Stimulated activated CD8-positive, alpha-beta memory T cell treated with anti-CD3 and anti-CD28 coated beads, Interleukin-15, amount 100 ng/mL, for 48 hours (primary cell): ENCODE measurements at places on chromosomes 6 and 20.

- no peak for DNase-seq
These were observed 29.0 kb upstream of the L3MBTL3 start for GRCh38 chr6:129989396-129989795.

DNA sequence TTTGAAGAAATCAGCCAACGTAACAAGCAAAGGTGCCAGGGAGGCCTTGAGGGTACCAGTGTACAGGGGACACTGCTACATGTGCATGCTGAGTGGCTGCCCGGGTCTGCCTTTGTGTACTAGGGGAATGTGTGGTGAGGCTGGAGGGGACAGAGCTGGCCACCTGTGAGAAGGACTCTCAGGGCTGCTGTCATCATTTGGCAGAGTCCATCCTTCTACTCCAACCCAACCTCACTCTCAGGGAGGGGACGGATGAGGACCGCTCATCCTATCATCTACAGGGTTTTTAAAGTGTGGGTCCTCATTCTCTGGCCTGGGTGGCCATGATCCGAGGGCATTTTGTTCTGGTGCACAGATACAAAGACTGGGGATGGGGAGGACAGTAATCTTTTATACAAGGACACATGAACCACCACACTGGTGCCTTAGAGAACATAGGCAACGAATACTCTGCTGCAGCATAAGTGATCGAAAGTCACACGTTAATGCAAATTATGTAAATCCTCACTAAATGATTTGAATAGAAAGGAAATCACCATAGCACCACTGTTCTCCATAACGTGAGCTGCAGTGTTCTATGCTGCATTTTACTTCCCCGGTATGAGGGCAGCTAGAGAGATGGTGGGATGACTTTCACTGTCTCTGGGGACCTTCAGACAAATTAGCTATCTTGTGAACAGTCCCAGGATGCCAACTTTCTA, 181.4 kb downstream of the GMPR start:
- DNase-seq: no peak

GRCh38 chr20:47353239-47353691, 3.2 kb downstream of the ZMYND8 start:
- no peak for DNase-seq

DNA sequence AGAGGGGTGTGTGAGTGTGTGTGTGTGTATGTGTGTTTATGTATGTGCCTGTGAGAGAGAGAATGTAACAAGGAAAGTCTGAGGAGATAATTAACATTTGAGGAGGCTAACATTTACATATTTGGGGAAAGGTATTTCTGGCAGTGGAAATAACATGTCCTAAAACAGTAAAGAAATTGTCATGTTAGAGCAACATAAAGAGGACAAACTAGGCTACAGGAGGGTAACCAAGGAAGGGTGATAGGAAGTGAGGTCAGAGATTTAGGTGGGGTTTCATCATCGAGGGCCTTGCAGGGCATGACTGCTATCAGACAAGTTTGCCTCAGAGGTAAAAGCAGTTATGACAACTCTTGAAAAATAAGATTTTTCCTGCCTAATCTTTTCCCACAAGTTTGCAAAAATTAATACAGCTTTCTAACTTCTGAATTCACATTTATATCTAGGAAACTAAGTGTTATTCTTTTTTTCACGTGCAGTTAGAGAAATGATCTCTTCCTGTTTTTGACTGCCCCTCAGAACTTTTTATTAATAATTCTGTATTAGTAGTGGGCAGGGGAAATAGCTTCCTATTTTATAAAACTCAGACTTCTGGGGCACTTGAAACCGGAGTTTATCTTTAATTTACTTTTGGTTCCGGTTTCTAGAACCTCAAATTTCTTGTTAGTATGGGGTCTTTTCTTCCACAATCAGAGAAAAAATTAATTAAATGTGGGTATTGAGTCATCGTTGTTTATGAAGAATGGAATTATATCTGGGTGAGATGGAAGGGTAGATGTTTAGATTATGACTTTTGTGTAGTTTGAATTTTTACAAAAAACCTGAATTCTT, 30.5 kb upstream of the RHAG start:
- DNase-seq: no peak

- no peak for DNase-seq
These were observed 17.4 kb downstream of the HECA start for GRCh38 chr6:139152088-139152891.

DNA sequence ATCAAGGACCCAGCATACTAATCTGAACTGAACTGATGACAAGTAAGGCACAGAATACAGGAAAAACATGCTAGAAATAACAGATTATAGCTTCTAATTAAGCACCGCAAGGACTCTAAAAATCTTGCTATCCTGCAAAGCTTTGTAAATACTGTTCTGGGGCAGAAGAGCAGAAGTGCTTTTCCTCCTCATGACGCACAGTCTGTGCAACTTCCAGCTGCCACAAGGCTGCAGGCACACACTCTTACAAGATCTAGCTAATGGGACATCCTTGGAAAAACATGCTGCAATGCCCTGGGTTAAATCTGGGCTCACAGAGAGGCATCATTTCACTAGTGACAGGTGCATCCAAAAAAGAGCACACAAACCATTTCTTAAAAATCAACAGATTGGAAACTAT, 188.6 kb downstream of the GJA10 start:
- no peak for DNase-seq

DNA sequence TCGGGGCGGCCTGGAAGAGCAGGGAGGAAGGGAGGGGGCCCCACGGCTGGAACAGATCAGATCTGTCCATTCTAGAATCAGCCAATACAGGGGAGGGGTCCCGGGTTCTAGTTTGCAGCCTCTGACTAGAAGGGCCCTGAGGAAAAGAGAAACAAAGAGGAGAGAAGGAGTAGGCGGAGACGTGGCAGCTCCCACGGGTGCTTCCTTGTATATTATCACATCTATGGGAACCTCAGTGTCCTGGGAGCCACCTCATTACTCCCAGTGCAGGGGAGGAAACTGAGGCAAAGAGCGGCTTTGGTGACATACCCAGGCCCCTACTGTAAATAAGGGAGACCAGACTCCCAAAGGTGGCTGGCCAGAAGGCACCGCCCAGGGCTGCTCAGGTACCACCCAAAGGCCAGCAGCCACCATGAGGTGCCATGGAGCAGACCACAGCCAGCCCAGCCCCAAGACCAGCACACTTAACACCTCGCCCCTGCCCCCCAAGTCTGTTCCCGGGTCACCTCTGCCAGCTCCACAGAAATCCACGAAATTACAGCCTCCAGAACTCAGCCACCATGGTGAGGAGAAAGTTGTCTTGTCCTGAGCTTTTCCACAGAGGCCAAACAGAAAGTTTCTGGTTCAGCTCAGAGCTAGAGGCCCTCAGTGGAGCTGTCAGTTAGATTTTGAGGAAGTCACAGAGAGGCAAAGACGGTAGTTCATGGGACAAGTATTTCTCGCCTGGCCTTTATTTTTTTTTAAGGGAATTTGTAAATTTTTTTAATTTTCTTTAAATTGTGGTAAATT, 2.1 kb downstream of the ZC3H12D start:
- DNase-seq: no peak

- no peak for DNase-seq
These were observed 92.5 kb upstream of the SUPT3H start for GRCh38 chr6:45470131-45470738.

- no peak for DNase-seq
These were observed 8.5 kb upstream of the PBOV1 start for GRCh38 chr6:138226700-138227315.

DNA sequence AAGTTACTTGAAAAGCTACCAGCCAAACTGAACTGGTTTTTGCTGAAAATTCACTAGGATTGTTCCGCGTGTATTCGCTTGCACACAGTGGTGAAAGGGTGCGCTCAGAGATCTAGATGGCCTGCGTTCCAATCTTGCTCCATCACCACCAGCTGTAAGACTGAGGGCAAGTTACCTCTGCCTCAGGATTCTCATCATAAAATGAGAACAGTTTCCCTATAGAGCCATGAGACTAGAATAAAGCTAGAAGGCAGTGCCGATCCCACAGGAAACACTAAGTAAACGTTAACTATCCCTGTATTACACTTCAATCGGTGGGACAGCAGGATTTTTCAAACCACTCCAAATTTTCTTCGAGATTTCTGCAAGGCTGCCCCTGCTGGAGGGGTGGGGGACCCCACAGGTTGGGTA, 838 bp downstream of the AHCY start:
- DNase-seq: no peak

DNA sequence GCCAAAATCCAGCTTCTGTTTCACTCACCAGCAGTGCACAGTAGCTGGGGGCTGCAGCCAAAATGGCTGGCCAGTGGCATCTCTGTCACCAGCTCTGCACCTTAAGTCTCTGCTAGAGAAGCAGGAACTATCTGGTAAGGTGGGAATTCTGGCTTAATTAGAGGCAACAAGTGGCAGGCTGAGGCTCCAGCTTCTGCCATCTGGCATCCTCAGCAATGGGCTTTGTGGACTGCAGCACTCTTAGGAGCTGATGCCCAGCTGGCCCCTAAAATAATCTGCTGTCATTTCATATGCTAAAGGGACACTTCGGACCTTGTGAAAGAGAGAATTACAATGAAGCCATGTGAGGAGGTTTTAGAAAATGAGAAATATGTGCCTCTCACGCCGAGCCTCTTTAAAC, 4.6 kb upstream of the CLDN20 start:
- DNase-seq: no peak

GRCh38 chr20:53216856-53217576, 244.9 kb downstream of the TSHZ2 start:
- peak; percentile 47 for DNase-seq

DNA sequence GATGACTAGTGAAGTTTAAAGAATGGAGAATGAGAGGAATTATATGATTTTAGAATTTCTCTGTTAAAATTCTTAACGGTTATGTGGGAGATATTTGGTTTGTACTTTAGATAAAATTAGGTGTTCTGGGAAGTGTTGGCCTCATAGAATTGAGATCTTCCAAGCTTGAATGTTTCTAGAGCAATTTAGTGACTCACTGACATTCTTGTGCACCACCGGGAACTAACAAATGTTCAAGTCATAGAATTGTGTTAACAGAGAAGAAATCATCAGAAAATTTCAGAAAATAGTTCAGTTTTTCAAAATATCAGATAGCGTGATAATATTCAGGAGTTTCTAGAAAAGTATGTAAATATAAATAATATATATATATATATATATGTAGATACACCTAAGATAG, 67.9 kb upstream of the BMP5 start:
- no peak for DNase-seq

- DNase-seq: no peak
These were observed 125.1 kb upstream of the COL21A1 start for GRCh38 chr6:56372406-56372995.
